ENCODE measurements at places on chromosomes 12 and 14.
A peak's percentile ranks its signal among the peaks of the same experiment; 100 is the strongest.

DNA sequence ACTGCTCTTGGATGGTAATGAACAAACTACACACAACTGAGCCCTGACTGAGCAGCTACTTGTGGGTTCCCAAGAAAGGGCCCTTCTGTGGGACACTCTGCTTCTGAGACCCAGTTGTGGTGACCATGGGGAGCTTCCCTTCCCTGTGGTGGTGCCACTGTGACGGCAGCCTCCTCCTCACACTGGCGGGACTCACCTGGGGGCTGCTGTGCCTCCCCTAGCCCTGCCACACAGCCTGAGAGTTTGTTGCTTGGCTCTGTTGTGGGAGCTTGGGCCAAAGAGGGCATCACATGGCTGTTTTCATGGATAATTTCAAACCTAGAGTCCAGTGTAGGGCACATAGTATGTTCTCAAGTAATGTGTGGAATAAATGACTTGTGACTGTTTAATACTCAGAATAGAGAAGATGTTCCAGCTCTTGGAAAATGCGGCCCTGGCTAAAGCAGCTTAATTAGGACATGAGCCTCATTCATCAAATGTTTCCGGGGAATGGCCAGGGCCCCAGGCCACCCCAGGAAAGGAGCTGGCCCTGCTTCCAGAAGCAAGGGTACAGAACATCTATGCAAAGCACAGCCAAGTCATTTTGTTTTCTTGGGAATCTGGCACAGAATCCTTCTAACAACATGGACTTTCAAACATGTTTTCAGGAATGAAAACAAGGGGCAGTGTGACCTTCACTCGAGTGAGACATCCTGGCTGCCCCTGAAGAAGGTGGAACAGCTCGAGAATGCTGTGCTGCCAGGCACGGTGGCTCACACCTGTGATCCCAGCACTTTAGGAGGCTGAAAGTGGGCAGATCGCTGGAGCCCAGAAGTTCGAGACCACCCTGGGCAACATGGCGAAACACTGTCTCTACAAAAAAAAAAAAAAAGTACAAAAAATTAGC is 21.2 kb downstream of the ZFYVE21 start:
- DNase-seq = peak; percentile 48

DNA sequence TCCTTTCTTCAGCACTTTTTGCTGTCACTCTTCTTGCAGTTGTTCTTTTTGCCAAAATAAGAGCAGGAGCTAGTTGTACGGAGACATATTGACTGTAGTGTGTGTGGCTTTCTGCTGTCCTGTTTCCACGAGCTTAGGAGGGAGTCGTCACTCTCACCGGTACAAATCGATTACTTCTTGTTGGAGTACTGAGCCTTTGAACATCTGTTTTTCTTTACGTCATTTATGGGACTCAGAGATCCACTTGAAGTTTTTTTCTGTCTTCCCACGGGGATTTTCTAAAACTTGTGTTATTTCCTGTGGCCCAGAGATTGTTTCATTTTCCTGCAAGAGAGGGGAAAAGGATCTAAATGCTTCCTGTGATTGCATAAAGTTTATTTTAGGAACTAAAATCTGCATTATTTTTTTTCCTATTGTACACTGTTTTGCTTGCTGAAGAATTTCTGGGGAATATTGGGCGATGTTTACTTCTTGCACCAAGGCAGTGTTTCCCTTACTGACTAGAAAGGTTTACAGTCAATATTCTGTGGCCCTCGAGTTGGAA is 199.8 kb upstream of the ARHGAP5 start:
- no peak for DNase-seq

DNA sequence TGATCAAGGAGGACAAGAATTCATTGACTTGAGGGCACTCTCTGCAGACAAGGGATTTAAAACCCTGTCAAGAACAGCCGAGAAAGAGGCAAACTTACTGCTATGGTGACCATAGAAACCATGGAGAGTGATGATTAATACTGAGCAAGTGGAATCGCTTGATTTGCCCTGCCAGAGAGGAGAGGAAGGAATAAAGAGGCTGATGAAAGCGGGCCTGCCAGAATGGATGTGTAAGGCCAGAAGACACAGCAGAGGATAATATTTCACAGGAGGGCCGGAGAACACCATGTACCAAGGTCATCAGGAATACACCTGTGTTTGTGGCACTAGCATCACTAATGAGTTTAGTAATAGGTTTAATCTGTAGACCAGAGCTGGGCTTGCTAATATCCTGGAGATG is 221.8 kb upstream of the DCN start:
- no peak for DNase-seq

- DNase-seq = no peak
These were observed 175.9 kb upstream of the BMP4 start for GRCh38 chr14:54132496-54132895.

DNA sequence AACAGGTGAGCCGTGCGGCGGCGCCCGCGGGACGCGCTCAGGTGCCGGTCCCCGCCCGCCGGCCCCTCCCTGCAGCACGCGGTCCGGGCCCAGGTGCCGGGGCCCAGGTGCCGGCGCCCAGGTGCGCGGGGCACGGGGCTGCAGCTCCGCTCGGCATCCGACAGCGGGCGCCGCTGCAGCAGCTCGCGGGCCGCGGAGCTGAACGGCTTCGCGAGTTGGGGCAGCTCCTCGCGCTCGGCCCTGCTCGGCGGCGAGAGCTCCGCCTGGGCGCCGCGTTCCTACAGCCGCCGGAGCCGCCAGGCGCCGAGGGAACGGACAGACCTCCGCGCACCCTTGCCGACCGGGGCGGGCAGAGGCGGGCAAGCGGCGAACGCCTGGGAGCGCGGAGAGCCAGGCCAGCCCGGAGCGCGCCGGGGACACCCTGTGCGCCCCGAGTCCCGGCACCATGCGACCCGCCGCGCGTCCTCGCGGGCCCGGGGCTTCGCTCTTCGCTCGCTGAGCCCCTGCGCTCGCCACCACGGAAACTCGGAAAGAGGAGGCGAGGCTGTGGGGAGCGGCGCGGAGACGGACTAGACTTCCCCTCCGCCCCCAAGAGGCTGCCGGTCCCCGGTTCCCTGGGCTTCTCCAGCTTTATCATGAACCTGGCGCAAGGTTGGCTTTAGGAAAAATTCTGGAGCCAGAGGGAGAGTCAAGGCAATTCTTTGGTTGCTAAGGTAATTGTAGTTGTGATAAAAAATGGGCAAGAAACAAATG is at the start of gene RGS6:
RGS6 (plus strand) TSS at position 201 of the 753 bp plus-strand sequence.
- DNase-seq = no peak

- DNase-seq = no peak
These were observed 154.2 kb upstream of the PARP11 start for GRCh38 chr12:4027412-4027811.

DNA sequence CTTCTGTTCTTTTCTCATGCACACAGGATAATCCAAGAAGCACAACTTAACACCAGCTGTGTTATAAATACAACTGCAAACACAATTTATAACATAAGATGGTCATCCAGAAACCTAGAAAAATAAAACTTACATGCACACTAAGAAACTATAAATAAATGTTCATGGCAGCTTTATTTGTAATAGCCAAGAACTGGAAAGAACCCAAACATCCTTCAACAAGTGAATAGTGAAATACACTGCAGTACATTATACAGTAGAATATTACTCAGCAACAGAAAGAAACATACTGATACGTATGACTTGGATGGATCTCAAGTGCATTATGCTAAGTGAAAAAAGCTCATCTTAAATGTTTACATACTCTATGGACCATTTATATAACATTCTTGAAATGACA is 132.7 kb downstream of the SPTSSA start:
- no peak for DNase-seq

DNA sequence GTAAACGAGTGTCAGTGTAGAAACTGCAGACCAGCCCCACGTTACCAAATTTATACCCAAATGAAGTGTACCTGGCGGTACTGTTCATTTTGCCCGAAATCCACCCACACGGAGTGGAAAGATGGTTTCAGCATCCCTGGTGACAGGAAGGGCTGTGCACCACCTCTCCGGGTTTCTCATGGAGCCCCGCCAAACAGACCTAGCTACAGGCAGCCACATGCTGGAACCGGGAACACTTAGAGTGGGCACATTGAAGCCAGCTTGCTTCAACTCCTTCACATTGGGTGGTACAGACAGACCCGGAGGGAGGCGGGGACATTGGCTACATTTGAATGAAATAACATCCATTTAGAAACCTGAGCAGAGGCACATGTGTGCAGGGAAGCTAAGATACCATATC is 84.4 kb downstream of the PPP2R5C start:
- DNase-seq = no peak

DNA sequence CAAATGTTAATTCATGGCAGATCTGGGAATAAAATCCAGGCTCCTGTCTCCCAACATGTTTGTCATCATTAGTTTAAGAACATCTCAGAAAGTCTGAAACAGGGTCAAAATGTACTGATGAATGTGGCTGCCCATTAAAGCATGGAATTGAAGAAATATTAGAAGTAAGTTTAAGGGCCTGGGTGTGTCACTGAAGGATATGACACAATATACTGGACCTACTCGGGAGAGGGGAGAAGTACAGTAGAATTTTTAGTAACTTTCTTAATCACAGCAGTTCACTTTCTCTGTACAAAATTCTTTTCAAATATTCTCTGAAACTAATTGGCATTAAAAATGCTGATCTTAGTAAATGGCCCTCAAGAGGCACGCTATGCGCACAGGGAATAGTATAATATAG is 185.5 kb downstream of the ETV6 start:
- DNase-seq = no peak

DNA sequence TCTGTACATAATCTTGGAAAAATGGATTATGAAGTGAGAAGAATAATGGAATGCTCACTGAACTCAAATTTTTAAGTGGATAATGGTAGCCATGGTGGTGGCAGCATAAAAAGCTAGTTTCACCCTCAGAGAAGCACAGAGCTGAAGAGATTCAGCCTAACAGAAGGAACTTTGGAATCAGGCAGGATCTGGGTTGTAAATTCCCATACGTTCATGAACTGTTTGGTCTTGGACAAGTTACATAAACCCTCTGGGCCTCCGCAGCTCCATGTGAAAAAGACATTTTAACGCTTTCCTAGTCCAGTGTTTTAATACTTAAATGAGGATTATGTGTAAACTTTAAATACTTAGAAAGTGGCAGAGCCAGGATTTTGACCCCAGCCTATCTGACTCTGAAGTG is 26.6 kb downstream of the JKAMP start:
- DNase-seq = no peak
